ACHN (cell line): ENCODE measurements at places on chromosomes 6 and 20.

GRCh38 chr6:41940759-41941279, 789 bp downstream of the CCND3 start:
- peak; percentile 39 for DNase-seq

DNA sequence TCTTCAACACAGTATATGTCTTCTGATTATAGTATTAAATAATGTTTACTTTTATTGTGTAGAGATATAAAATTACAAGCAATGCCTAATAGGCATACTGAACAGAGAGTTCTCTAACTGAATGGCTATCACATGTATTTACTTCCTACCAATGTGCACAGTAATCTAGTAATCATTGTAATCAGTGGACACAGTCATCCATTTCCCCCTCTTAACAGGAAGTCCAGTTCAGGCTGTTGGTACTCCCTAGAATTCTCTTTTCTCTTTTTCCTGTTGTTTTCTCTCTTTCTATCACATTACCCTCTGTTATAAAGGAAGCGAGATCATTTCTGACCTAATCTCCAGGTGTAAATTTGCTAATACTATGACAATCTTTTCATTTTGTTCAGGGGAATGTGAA, 172.5 kb downstream of the HTR1B start:
- DNase-seq, result no peak

DNA sequence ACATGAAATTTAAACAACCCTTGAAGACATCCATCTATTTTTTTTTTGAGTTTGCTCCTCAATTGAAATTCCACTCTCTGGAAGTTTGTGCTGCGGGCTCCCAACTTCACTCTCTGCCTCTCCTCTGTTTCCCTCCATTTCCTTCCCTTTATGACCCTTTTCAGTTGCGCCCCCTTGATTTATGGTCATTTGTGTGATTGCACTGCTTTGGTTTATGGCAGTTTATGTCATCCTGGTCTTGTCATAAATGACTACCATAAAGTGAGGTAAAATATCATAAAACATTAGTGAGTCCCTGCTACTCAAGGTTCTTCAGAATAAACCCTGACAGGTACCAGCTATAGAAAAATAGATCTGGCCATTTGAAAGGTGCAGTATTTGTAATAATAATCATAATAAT, 348.3 kb upstream of the ZFP64 start:
- no peak for DNase-seq

DNA sequence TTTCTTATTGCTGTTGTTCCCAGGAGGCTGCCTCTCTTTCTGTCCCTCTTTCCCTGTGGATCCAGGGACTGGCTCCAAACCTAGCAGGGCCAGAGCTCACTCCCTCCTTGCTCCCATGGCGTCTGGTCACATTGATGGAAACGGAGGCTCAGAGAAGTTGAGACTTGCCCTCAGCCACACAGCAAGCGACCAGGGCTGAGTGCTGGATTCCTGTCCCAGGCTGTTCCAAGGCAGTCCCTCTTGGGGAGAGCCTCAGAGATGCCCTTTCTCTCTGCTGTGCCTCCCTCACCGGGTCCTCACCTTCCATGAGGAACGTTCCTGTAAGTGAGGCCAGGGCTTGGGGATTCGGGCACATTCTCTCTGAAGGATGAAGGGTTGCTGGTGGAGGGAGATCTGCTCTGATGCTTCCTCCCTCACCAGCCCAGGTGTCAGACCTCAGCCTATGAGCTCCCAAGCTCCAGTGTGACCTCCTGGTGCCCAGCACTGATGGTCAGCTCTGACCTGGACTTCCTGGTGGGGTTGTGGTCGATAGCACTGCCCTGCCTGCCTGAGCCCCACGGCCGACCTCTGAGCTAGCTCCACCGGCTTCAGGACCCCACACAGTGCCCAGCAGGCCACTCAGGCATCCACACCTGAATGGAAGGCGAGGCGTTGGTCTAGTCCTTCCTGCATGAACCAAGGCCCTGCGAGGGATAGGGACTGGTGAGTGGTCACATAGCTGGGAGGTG, 26.8 kb downstream of the SUN5 start:
- no peak for DNase-seq

- DNase-seq, result no peak
Measured at GRCh38 chr6:85344996-85345395, 104.9 kb upstream of the NT5E start.

GRCh38 chr6:32852018-32852843, 1.3 kb downstream of the TAP1 start:
- DNase-seq, result no peak

DNA sequence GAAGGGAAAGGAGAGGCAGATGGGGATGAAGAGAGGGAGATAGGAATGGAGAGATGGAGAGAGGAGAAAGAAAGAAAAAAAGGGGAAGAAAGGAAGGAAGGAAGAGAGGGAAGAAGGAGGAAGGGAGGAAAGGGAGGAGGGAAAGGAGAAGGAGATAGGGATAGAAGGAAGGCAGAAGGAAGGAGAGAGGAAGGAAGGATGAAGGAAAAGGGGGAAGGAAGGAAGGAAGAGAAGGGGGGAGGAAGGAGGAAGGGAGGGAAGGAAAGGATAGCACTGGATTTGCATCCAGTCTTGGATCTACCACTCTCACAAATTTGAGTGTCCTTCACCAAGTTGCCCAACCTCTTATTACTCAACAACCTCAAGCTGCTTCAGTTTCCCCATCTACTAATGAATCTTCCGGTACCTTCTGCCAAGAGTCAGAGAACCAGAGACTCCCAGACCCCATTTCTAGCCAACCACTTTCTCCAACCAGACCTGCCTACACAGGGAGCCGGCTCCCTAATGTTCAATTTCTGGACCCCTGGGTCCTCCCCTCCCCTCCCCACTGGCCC, 79.7 kb upstream of the FOXP4 start:
- DNase-seq, result no peak

DNA sequence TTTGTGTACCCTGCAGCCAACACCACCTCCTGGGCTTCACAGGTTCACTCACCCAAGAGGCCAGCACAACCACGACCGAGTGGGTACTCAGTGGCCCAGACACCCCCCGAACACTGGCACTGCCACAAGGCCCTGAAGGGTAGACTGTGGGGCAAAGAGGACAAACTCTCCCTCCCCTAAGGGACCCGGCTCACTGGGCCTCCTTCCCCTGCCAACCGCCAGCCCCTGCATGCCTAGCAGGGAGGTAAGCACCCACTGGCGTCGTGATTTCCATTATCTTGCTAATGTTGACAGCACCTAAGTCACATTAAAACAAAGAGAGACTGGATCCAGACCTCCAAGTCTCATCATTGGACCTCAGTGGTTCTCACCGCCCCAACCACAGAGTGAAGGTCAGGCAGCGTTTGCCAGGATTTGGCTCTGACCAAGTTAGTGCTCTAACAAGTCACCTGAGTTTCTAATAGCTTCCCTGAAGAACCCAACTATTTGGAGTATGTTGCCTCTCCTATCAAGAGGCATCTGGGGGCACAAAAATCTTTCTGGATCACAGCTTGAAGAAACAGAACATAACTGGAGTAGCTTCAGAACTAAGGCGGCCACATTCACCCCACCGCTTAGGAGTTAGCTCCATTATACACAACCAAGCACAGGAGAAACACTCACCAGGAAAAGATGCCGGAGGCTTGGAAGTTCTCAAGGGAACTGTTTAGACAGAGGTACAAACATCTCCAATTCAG, 14.0 kb upstream of the APMAP start:
- no peak for DNase-seq

GRCh38 chr6:7215131-7215530, 97.9 kb downstream of the SSR1 start:
- peak; percentile 25 for DNase-seq

DNA sequence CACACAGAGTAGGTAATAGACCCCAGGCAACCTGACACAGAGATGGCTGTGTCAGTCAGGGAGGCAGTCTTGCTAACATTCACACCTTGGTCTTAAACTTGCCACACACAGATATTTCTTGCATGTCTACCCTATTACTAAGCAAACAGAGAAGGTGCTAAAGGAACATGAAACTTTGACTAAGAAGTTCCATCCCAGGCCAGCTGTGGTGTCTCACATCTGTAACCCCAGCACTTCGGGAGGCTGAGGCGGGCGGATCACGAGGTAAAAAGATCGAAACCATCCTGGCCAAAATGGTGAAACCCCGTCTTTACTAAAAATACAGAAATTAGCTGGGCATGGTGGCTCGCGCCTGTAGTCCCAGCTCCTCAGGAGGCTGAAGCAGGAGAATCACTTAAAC, 222.4 kb upstream of the JARID2 start:
- DNase-seq, result no peak

DNA sequence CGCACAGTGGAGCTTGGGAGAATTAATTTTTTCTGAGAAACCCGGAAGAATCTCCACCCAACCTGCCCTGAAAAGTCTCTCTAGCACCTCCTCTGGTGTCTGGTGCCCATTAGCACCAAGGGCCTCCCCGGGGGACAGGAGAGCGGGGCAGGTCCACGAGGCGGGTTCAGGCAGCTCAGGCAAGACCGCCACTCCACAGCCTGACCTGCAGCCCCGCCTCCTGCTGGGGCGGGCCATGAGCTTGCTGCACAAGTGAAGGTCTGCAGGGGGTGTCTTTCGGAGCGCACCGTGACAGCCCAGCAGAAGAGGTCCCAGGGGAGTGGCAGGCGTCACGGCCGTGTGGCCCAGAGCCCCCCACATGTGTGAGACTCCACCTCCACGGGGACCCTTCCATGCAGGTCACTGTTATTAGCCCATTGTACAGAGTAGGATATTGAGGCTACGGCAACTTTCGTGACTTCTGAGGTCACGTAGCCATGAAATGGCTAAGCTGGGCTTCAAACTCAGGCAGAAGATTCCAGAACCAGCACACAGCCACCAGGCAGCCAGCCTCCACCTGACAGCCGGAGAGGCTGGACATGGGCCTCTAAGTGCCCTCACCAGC, 63.9 kb upstream of the SLCO4A1 start:
- DNase-seq, result peak; percentile 6

DNA sequence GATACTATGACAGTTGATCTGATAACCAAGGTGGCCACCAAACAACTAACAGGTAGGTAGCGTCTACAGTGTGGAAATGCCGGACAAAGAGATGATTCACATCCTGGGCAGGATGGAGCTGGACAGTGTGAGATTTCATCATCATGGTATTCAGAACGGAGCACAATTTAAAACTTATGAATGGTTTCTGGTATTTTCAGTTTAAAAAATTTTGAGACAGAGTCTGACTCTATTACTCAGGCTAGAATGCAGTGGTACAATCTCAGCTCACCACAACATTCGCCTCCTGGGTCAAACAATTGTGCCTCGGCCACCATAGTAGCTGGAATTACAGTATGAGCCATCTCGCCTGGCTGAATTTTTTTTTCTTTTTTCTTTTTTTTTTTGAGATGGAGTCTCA, 43.8 kb downstream of the CEP57L1 start:
- no peak for DNase-seq

DNA sequence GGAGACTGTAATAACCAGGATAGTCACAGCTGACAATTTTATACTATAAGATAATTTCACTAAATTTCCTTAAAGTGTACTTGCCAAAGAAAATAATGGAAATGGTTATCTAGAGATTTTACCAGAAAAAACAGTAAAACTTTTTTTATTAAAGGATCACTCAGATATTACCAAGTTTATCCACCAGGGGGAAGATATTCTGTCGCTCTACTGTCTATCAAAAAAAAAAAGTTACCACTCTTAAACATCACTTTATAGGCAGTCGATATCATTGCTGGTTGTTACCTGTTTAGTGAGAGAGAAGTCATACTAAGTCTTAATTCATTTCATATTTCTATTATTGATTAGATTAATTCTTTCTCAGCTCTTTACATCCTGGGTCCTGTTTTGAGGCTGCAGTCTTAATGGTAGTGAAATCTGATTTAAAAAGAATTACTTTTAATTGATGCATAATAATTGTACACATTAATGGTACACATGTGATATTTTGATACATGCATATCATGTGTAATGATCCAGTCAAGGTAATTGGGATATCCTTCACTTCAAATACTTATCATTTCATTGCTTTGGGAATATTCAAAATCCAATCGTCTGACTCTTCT, 18.9 kb downstream of the L3MBTL3 start:
- DNase-seq, result peak; percentile 28

- no peak for DNase-seq
Measured at GRCh38 chr6:25735261-25735660, 19.3 kb upstream of the SLC17A4 start.

- no peak for DNase-seq
Measured at GRCh38 chr6:169457762-169458161, 204.1 kb upstream of the THBS2 start.

- DNase-seq, result no peak
Measured at GRCh38 chr20:61728786-61729770, 336.6 kb downstream of the TAF4 start.

DNA sequence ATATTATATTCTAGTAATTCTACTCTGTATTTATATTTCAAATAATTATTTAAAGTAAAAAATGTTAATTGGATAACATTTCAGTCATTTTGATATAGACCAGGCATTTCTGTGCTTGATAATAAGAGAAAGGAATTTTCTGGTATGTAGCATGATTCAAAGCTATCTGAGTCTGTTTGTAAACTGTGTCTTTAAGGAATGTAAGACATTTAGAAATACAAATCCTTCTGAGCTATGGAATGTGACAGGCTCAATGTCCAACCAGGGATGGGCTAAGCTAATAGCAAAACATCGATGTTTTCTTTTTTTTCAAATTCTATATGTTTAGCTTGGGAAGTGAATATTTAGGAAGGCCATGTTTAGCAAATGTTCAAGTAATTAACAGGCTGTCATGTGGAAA, 41.5 kb upstream of the FAM83B start:
- DNase-seq, result no peak

DNA sequence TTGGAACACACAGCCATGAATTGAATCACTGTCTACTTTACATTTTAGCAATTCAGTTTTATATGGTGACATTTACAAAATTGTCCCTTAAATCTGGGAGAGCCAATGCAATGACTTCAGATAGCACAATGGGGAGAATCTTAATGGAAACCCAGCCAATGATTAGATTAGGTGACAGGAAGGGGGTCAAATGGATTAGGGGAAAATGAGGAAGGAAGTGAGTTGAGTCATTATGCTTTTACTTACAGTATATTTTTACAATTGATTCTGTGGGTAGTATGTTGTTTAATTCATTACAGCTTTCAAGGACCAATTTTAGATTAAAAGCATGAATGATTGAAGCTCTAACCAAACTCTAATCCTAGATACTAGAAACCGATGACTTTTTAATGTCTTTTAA, 229.8 kb downstream of the SOX4 start:
- no peak for DNase-seq

- no peak for DNase-seq
Measured at GRCh38 chr6:96687121-96687520, 124.2 kb downstream of the FHL5 start.

GRCh38 chr6:127538750-127539264, 19.7 kb upstream of the MTCL3 start:
- no peak for DNase-seq

DNA sequence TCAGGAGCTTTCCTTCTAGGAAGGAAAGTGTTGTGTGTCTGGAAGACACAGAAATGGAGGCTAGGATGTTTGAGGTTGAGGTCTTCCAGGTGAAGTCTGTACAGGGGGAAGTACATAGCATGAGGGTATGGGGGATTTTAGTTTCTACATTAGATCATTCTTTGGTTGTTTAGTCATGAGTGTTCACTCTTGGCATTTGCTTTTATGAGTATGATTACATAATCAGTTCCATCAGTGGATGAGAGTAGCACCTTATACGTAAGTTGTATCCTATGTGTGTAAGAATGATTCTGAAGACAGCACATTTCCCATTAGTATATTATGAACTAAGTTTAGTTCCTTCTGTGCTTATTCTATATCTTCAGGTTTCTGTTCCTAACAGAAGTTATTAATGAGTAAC, 1.9 kb downstream of the CDYL start:
- DNase-seq, result peak; percentile 4
